NCI-H1092 (cell line): ENCODE measurements at places on chromosomes 1 and 21.

- DNase-seq: no peak
Observed at GRCh38 chr1:203999618-204000017, 73.3 kb upstream of the SOX13 start.

DNA sequence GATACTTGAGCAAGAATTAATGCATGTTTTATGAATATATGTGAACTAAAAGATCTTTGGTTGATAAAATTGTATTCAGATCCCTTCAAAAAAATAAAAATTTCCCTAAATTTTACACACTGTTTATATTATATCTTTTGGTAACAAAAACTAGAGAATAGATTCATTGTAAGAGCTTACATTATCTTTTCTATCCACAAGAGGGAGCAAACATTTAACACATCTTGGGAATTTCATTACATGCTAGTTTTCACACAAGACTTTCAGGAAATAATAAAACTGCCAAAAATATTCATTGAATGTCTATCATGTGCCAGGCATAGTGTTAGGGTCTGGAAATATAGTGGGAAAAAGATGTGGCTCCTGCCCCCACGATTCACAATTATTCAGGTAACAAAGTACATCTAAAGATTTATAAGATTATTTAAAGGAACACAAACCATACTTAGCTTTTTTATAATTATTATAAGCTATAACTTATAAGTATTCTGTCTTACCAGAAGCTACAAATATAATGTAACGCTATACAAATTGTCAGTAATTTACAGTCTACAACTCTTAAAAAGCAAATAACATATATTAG lies 30.6 kb downstream of the FAF1 start:
- no peak for DNase-seq

DNA sequence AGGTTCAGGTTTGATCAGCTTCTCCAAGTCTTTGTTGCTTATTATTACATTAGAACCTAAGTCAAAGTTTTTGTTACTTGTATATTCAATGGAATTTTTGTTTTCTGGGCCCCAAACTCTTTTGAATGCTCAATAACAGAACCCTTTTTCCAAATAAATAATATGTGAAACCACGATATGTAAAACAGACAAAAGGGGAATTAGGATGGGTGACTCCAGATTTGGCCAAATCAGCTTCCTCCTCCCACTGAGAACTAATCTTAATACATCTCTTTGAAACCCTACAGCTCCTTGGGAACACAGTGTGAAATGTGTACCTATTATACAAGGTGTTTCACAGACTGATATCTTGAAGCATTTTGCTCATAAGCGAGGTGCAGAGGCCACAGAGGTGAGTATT lies 67.0 kb upstream of the TNFSF18 start:
- no peak for DNase-seq

- no peak for DNase-seq
Observed at GRCh38 chr1:97164276-97164639, 442.7 kb downstream of the PTBP2 start.

DNA sequence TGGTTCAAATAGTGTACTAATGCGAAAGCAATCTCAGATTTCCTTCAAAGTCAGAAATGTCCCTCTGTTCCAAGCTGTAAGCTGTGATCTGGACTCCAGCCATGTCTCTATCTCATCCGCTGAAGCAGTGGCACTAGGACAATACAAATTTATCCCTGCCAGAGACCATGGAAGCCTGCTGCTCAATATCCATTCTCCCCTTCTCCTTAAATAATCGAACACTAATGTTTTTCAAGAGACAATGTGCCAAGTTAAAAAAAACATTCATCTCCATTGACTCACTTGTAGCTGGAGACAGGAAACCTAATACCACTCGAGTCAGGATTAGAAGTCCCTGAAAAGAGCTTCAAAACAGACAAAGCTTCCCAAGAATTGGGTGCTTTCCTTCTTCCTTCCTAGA lies 38.5 kb upstream of the PGBD5 start:
- peak; percentile 44 for DNase-seq

DNA sequence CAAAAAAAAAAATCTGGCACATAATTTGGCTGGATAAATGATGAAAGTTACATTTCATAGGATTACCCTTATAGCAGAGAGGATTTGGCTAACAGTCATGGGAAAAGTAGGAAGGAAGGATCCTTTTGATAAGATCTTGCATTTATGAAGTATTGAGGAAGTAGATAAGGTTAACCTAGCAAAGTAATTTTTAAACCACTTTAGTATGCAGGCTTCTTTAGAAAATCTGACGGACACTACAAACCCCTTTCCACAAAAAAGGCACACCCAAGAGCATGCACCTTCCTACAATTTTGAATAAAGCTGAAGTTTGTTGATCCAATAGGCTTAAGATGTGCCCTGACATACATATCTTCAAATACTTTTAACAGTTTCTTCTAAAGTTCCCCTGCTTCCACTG lies 275.2 kb downstream of the GRIK1 start:
- DNase-seq: no peak

- no peak for DNase-seq
Observed at GRCh38 chr1:111127923-111128643, 11.8 kb downstream of the DRAM2 start.

- DNase-seq: no peak
Observed at GRCh38 chr21:39118061-39118460, 65.2 kb downstream of the PSMG1 start.

DNA sequence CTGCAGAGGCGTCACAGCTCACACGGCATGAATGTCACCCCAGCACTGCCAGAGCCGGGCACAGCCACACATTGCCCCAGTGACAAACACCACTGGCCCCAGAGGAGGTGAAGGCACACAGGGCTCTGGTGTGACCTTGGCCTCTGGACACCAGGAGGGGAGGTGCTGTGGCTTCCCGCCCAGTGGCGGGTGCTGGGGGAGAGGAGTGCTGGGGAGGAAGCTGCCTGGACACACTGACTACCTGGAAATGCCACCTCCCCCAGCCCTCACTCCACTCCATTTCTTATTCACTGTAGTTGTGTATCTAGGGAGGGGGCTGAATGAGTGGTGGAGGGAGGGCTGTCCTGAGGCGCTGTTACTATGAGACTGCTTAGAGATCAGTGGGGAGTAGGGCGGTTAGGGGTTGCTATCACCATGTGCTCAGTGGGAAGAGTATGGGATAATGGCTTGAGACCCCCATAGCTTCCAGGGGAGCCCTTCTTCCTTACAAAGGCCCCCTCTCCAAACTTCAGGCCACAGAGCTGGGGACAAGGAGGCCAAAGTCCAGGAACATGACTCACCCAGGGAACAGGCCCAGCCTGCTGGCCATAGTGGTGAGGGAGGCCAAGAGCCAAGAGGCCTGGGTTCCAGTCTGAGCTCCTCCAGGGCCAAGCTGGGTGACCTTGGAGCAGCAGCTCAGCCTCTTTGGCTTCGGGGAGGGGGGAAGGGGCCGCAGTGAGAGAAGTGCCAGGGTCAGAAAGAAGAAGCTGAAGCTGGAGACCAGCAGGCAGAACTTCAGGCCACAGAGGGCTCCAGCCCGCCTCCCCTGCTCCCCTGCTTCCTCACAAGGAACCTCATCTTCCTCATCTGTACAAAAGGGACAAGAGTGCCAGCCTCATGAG lies 40.1 kb downstream of the AHDC1 start:
- DNase-seq: no peak

DNA sequence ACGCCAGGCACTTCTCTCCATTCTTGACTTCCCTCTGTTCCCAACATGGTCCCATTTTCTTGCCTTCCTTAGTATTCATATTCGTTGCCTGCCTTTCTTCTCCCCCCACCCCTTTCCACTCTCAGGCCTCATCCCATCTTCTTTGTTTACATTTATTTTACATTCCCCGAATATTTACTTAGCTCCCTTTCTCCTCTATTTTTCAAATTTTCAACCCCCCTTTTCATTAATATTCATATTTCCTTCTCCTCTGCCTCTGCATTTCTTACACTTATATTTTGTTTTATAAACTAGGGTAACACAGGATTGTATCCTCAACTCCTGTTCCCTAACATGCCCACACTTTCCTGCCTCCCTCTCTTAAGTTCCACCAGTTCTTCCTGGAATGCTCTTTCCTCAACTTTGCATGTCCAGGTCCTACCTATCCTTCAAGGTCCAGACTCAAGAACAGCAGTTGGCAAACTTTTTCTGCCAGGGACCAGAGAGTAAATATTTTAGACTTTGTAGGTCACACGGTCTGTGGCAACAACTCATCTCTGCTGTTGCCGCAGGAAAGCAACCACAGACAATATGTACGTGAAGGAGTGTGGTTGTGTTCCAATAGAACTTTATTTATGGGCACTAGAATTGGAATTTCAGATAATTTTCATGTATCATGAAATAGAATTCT lies 29.8 kb upstream of the A3GALT2 start:
- no peak for DNase-seq

DNA sequence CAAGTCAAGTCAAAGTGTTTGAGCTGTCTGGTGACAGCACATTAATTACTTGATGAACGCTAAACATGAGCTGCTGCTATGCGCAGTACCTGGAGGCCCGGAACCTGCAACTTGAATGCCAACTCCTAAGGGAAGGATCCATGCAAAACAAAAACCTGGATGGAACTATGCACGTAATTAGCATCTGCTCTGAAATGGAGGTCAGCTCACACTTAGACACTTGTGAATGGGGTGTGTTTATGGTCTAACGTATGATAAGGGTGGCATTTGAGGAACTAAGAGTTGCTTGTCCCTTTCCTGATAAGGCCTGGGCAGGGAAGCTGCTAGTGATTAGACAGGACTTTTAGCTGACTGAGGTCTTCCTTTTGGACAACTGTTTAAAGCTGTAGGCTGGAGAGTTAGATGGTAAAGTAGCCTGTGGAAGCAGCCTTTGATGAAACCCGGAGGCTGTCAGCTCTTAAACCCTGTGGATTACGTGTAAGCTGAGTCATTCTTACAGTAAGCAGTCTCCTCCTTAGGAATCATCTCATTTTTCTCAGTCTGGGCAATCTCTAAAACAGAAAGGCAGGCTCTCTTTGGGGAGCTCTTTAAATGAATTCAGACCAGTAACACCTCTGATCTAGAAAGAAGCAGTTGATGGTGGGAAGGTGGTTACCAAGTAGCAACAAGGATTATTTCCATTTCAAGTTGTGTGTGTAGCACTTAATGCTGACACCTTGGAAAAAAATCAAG lies 6.8 kb downstream of the TENT5C start:
- DNase-seq: no peak

GRCh38 chr1:59804301-59804700 lies 10.4 kb upstream of the HOOK1 start:
- DNase-seq: no peak

GRCh38 chr1:32336963-32337675 lies 1.1 kb upstream of the MARCKSL1 start:
- DNase-seq: no peak

DNA sequence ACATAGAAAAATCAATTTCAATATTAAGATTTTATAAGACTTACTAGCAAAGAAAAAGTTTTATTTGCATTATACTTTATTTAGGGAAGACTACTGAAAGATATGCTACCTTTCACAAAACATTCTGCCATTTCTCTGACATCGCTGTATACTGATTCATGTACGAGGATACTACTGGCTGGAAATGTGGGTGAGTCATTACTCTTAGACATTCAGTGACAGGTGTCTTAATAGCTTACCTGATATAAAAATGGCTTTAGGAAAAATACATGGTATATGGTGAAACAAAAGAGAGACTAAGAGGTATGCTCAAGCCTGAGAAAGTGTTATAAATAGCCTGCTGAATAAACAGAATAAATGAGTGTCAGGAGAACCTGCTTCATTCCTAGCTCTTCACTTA lies 73.0 kb upstream of the EXO1 start:
- DNase-seq: no peak

GRCh38 chr1:155760751-155761475 lies 72.0 kb downstream of the DAP3 start:
- no peak for DNase-seq

DNA sequence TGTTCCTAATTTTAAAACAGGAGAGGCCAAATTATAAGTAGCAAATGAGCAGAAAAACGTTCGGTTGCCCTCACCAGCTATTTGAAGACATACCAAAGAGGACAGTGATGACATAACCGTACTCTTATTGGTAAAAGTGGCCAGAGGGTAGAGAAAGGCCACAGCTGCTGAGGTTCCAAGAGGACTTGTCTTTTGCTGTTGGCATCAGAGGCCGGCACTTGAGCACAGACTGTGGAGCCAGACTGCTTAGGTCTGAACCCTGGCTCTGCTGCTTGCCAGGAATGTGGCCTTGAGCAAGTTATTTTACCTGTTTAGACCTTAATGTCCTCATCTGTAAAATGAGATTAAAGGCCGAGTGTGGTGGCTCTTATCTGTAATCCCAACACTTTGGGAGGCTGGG lies 14.9 kb downstream of the ETV3L start:
- DNase-seq: no peak

GRCh38 chr1:248697907-248698306 lies 4.7 kb downstream of the OR14I1 start:
- DNase-seq: no peak

DNA sequence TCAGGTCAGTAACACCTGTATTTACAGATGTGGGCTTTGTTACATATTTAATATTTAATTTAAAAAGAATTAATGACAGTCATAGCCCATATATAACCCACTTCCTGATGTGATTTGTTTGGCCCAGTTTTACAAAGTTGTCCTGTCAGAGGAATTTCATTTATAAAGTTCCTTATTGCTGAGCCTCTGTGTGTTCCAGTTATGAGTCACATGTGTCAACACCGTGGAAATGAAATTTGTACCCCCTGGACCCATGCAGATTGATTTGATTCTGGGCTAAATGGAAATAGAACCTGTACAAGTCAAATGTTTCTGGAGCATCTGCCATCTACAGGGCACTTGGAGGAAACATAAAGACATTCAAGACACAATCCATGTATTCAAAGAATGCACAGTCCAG lies 149.2 kb downstream of the CACNA1E start:
- DNase-seq: no peak

- no peak for DNase-seq
Observed at GRCh38 chr1:160987359-160988050, 32.9 kb upstream of the ITLN2 start.

- DNase-seq: no peak
Observed at GRCh38 chr21:45539796-45540600, 2.2 kb downstream of the SLC19A1 start.

DNA sequence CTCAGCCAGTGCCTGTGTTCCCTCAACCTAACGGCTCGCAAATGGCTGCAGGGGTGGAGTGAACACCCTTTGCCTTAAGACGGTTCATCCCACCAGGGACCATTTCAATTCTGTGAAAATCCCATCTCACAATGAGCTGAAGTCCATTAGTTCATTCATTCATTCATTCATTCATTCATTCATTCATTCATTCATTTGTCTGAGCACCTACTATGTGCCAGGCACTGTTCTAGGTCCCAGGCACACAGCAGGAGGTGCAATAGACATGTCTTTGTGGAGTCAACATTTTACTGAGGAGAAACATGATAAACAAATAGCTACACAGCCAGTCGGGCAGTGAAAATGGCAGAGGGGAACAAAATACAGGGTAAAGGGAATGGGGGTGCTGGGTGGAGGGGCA lies 618.8 kb downstream of the MATN1 start:
- DNase-seq: no peak

DNA sequence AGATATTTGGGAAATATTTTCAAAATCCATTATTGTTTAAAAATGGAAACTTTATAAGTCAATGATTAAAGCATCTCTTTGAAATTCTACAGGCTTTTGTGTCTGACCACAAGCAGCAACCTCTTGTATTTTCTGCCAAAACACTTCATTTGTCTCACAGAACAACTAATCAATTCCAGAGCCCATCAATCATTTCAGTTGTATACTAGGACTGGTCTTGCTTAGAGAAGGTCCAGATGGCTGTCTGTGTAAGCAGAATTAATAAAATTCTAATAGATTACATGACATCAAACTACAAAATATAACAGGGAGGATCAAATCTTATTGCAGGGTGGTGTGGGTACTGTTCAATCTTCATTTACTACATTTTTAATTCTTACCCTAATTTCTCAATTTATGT lies 76.4 kb downstream of the ACBD6 start:
- no peak for DNase-seq
